CD8-positive, alpha-beta memory T cell (primary cell): ENCODE measurements at places on chromosomes 7 and 10. TPM values are rescaled to one million over a fixed set of nuclear protein-coding genes. Genes with fewer than 3 reads are reported as not detected.
A peak's percentile ranks its signal among the peaks of the same experiment; 100 is the strongest.

The ACTL6B gene
- not detected for total RNA-seq

DNA sequence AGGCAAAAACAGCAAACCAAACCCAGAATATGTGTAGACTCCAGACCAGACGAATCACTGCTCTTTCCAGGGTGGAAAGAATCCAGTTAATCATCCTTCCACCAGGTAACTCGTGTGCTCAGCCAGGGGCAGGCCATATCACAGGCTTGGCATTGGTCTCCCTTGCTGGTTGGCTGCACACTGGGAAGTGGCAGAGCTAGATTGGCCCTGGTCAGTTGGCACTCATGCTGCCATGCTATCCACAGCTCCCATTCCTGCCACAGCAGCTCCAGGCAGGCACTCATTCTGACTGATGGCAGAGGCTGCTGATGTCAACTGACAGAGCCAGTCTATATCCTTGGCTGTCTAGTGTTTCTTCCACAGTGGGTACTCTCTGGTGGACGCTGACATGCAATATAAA is 9.7 kb upstream of the GDF10 start:
- peaks cover 24% of the 10 kb centered on the region for H3K4me1 ChIP-seq
- H3K36me3 ChIP-seq, result no peaks in the 10 kb centered on the region
- H3K27me3 ChIP-seq, result no peaks in the 10 kb centered on the region
- H3K4me3 ChIP-seq, result no peak overlapping the region

DNA sequence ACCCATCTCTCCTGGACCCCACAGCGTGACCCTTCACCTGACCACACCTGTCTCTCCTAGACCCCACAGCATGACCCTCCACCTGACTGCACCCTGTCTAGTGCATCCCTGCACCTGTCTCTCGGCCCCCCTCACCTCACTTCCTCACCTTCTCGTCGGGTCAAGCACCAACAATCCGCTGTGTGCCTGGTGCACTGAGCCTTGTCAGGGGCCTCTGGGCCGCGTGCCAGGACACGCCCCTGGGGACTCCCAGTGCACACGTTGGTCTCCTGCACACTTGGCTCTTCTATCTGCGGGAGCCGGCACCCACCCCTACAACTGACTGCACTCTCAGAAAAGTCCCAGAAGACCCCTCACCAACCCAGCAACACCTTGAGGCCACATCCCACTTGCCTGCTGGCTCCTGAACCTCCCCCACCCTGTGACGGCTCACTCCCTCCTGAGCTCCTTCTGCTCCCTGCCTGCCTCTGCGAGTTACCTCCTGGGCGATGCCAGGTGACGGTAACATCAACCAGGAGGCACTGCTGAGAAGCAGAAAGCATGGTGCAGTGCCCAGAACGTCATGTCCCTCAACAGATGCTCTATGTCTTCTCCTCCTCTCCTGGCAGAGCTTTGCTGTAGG is 147.6 kb downstream of the DIP2C start:
- no peak overlapping the region for H3K4me3 ChIP-seq
- H3K4me1 ChIP-seq, result no peaks in the 10 kb centered on the region
- H3K36me3 ChIP-seq, result no peaks in the 10 kb centered on the region
- H3K27me3 ChIP-seq, result no peaks in the 10 kb centered on the region

DNA sequence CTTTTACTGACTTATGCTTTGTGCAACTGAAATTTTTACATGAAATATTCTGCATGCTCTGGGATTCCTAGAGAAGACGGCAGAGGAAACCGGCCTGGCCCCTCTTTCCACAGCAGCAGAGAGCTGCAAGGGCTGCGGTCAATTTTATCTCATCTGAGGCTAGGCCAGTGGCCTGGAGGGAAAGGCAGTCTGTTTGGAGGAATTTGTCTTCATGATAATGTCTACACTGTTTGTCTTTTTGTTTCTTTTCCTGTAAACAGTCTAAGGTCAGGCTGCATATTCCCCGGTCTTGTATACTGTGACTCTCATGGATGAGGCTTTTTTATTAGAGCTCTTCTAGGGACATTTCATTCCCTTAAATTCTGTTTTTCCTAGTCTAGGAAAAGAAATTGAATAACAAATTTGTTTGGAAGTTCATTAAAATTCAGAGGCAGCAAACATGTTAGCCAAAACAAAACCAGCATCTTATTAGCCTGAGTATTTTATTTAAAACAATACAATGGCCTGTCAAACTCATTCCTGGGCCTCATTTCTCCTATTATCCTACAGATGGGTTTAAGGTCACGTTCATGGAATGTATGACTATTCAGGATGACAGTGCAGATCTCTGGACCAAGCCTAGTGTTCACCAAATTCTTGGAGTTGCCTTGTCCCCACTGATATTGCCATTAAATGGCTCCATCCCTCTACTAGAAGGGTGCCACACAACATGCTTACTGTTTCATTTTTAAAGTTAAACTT is 26.4 kb downstream of the LAMB4 start:
- H3K4me1 ChIP-seq, result peaks cover 5% of the 10 kb centered on the region
- peak overlapping the region; percentile 58 for H3K27ac ChIP-seq
